ENCODE measurements at places on chromosomes 4 and X.

DNA sequence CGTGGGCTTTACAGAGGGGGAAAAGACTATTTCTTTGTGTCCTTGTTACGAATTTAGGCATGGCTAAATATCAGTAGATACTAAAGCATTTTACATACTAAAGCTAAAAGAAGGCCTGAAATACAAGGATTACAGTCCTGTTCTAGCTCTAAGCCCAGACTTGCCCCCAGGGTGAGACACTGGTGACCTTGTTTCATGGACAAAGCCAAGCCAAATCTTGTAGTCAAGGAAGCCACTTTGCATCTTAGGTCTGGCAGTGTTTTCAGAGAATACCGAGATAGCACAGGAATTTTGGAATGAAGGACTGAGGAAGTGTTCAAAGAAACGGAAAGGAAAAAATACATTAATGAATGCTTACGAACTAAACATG lies 733 bp upstream of the G3BP2 start:
- DNase-seq = no peak

DNA sequence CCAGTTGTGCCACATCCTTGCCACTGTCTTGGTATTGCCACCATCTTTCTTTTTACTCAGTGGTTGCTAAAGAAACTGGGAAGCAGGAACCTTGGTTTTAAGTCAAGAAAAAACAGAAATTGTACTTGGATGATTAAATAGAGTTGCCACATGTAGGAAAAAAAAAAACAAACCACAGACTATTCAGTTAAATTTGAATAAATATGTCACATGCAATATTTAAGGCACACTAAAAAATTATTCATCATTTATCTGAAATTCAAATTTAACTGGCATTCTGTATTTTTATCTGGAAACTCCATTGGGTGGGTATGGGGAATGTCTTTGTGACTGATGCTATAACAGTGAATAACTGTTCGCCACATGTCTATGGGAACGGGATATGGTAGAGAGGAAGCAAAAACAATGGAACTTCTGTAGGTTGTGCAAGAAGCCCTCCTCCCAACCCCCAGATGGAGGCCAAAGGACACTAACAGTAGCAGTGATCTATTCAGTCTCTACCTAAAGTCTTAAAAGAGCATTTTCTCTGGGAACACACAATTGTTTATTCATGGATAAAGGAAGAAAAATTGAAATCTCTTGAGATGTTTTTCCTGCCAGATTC lies 57.0 kb upstream of the PLAC8 start:
- no peak for DNase-seq

GRCh38 chrX:64975491-64975890 lies 759 bp downstream of the ZC4H2 start:
- DNase-seq = no peak

GRCh38 chr4:31467781-31468180 lies 747.6 kb downstream of the PCDH7 start:
- no peak for DNase-seq

GRCh38 chrX:119145241-119145653 lies 17.6 kb upstream of the KIAA1210 start:
- DNase-seq = no peak

DNA sequence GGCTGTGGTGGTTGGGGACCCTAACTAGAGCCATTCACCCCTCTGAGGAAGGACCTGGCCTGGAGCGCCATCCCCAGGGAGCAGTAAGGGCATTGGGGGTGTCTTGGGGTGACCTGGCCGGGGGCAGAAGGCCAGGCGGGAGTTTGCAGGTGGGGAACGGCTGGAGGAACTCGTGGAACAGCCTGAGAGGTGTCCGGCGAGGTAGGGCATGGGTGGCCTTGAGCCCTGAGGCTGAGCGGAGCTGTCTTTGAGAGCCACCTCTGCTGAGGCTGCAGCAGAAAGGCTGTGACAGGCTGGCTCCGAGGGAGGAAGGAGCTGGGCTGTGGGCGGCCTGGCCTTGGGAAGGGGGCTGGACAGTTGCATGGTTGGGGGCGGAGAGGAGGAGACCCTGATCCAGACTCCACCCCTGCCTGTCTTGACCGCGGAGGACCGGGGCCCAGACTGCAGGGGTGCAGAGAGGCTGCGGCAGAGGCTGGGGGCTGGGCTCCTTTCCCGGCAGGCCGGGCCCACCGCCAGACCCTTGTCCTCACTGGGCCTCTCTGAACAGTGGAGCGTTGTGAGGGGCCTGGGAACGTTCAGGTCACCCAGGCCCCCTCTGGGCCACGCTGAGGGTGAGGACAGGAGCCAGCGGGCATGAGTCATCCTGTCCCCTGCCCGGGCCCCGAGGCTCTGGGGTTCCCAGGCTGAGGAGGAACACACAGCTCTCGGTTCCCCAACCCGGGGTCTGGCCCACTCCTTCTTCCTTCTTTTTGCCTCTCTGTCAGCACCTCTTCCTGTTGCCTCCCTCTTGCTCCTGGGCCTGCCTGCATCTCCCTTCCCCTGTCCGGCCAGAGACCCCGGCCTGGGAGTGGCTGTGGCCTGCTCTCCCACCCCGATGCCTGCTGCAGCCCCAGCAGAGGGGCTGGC lies 8.1 kb downstream of the SH3BP2 start:
- DNase-seq = no peak

DNA sequence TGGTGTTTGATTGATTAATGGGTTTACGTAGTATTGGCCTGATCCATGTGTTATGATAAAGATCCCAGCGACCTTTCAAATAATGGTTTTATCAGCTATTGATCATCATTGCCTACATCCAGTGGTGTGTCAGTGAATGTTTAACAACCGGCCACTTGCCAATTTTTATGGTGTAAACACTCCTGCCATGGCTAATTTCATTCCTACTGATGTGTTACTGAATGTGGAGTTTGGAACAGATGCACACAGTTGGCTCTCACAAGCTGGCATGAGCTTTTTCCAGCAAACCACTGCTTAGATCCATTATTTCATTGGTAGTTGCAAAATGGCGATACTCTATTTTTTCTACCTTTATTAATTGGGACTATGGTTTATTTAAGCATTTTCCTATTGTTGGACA lies 139.9 kb downstream of the REPS2 start:
- no peak for DNase-seq

DNA sequence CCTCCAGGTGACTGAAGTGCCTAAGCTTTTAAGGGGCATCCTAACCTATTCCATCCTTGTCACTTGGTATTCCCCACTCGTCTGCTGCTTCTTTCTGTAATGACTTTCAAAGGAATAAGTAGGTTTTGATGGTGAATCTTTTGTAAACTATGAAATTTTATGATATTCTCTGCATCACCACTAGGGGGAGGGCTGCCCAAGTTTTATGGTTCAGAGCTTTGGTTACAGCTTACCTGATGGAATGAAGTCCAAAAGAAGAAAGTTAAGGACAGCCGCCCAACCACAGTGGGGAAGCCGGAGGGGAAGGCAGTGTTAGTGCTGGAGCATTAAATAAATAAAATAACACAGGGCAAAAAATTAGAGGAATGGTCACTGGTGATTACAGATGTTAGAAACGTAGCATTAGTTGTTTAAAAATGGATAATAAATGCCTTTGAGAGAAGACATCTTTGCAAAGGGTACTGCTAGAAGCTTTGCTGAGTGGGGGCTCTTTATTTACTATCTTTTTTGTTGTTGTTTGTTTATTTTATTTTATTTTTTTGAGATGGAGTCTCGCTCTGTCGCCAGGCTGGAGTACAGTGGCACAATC lies 204.9 kb downstream of the GBA3 start:
- no peak for DNase-seq

- no peak for DNase-seq
Observed at GRCh38 chr4:786861-787300, 39.0 kb downstream of the CPLX1 start.

- DNase-seq = no peak
Observed at GRCh38 chrX:108584617-108585211, 145.1 kb downstream of the COL4A5 start.

GRCh38 chr4:131054489-131055019 lies 1958.6 kb downstream of the C4orf33 start:
- no peak for DNase-seq

- DNase-seq = no peak
Observed at GRCh38 chrX:13685126-13685763, 3.7 kb upstream of the RAB9A start.

DNA sequence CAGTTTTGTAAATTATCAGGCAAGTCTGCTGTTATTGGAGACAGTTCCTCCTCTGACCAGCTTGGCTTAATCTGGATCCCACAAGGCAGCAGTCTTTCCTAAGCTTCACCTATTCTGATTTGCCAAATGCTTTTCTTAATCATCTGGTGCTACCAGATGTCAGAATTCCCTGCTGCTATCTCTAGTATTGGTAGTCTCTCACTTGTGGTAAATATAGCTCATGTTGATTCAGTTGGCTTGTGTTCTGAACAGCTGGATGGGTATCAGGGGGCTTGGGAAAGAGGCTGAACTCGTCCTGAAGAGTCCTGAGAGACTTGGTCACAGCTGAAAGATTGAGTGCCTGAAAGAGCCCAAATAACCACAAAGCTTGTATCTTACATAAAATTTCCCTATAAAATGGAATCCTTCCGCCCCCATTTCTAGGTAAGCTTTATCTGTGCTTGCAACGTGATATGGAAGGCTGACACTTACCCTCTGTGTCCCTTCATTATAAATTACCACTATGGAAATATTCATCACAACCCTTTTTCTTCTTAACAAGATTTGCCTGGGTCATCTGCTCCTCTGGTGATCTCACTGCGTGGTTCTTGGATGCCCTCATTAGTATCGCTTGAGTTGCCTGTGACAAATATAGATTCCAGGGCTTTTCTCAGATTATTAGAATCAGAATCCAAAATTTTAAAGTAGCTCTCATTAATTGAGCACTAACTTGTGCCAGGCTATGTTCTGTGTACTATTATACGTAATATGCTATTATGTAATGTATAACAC lies 104.1 kb upstream of the GPRIN3 start:
- DNase-seq = no peak

- DNase-seq = no peak
Observed at GRCh38 chr4:17578482-17578891, 1.5 kb downstream of the LAP3 start.

GRCh38 chr4:151718984-151719955 lies 41.5 kb downstream of the GATB start:
- DNase-seq = no peak

DNA sequence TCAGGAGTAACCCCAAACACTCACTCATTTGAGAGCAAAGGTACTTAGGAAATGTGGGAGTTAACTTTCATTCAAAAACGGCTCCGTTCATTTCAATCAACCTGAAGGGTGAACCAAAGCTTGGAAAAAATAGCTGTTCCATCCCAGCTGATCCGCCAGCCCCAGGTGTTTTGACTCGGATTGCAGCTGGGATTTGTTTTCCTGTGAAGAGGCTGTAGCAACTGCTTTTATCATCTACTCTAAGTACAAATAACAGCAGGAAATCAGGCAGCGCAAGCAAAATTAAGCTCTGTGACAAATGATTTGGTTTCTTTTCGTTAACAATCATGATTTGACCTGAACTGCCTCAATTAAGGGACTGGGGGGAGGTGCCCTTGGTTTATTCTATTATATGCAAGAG lies 154.7 kb downstream of the BEND2 start:
- no peak for DNase-seq

DNA sequence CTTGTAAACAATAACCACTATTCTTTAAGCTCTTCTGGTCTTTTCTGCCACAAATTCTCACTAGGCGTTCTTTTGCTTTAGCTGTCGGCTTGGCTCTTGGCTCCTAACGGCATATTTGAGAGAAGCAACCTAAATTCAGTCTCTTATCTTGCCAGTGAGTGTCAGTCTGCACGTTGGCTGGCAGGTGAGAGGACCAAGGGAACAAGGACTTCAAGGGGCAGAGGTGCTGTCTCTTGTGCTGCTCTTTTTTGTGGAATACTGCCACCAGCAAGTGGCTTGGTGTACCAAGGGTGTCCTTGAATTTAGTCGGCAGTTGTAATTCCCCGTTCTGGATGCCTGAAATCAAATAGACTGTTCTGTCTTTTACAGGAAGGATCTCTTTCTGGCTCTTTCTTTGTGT lies 77.8 kb upstream of the SLC4A4 start:
- no peak for DNase-seq

- no peak for DNase-seq
Observed at GRCh38 chrX:13759152-13759718, 24.7 kb downstream of the OFD1 start.

- no peak for DNase-seq
Observed at GRCh38 chr4:122700178-122700725, 32.3 kb upstream of the BBS12 start.

DNA sequence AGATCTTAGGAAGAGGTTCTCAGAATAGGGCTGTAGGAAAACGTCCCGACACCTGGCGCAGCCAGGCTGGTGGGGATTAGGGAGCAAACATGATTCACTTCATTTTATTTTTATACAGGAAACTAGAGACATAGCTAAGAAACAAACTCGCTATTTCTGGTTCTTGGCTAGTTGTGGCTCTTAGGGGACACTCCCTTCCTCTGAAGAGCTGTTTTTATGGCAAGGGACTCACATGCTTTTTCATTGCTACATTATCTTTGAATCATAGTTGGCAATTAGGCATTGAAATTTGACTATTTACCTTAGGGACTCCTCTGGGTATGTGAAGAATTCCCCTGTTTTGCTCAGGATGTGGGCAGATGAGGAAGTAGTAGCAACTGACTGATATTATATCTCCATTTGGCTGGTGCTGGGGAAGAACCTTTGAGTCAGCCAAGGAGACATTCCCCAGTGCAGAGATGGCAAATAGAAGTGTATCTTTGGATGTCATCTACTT lies 174.5 kb downstream of the SMIM20 start:
- DNase-seq = no peak

DNA sequence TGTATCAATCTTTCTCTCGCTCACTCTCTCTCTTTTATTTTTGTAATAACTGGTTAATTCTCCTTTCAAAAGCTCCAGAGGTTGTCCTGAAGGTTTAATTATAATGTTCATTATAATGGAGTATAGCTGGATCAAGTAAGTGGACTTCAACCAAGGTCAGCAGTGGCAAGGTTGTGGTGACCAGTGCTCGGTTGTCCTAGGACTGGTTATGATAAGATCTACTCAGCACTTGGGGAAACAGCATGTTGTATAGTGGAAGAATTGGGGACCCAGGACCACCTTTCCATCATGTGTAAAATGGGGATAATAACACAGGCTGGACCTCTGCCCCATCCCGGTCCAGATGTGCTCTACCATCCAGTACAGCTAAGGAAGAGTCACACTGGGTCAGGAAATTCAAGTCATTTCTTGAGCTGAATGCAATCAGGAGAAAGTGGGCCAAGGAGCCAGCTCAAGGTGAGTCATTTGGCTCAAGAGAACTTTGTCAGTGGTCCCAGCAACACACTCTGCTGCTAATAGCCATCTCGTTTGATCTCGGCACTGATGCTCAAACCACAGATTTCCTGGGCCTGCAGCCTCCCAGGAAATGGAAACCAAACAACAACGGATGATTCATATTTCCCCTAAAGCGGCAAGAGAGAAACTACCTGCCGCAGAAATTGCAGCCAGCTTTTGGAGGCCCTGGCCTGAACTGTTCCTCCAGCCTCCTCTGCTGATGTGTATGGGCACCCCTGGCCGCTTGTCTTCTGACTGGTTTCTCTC lies 123.6 kb upstream of the RBPJ start:
- no peak for DNase-seq
